ENCODE measurements at places on chromosomes 5 and 9.

DNA sequence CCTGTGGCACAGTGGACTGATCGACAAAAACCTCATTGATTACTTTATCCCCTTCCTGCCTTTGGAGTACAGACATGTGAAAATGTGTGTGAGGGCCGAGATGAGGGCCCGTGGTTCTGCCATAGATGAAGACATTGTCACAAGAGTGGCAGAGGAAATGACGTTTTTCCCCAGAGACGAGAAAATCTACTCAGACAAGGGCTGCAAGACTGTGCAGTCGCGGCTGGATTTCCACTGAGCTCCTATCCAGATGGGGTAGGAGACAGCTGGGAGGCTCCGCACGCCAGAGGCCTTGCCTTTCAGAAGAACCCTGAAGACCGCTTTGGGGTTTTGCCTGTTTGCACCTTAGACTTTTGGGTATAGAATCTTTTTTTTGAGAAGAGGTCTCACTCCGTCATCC is 6.4 kb downstream of the TOR1B start:
- DNase-seq: no peak

DNA sequence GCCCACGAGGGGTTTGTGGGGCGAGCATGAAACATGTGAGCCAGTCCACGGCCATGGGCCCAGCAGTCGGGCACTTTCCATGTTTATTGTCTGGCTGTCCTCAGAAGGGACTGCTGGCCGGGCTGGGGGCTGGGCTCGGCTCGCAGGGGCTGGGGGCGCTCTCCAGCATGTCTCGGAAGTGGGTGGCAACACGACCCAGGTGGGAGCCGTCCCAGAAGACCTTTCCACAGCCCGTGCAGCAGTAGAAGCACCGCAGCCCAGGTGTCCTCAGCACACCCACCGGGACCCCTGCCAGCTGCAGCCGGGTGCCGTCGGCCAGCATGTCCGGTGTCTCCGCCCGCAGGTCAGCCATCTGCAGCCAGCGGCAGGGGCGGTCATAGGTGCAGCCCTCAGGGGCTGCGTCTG is 4.8 kb upstream of the NRARP start:
- no peak for DNase-seq

DNA sequence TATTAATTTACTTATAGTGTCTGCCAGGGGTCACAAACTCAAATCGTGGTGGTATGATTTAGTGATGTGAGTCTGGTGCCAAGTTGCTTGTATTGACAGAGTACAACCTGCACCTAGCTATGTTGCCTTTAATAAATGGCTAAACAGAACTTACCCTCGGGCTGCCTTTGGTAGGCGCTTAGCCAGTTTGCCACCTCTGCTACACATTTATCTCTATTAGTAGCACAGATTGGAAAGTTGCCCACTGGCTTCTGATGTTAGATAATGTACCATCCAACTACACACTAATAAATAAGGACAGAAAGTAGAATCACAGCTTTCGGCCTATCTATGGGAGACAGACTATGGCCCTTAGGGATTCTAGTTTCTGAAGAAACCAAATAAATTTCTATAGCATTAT is 368.4 kb downstream of the MAN2A1 start:
- DNase-seq: no peak

DNA sequence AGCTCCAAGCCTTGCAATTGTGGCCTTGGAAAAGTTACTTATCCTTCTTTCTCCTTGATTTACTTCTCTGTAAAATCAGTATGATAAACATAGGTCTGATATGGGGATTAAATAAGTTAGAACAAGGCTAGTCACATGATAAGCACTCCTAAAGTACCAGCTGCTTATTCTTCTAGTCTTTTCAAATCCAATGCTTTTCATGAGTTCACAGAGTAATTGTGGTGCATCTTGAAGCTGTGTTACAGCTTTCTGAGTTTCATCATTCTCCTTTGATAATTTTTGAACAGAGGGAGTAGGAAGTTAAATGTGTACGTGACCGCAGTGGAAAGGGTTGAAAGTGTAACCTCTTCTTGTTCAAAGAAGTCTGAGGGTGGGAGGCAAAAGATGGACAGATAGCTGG is 38.8 kb upstream of the CCDC112 start:
- no peak for DNase-seq

GRCh38 chr9:22682961-22683699 is 236.5 kb downstream of the DMRTA1 start:
- DNase-seq: no peak

DNA sequence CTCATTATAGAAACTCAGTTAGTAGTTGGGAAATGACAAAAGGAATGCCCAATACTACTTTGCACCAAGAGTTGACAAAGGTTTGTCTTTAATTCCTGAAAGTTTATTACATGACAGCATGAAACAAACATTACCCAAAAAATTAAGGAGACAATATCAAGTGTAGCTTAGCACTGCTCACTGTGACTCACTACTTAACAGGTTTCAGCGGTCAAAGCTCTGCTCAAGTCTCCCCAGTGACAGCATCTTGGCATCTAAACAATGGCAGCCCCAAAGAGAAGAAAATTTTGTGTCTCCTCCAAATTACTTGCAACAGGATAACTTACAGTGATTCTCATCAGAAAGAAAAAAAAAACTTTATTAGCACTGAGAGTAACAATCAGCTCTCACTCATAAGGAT is 1030.2 kb downstream of the EFNA5 start:
- DNase-seq: no peak

- no peak for DNase-seq
These were observed 34.8 kb downstream of the TMEM252 start for GRCh38 chr9:68505681-68506409.

GRCh38 chr9:1532171-1532570 is 482.0 kb downstream of the DMRT2 start:
- no peak for DNase-seq

GRCh38 chr5:141343242-141343952 is at the start of gene PCDHGA3:
TSS of gene PCDHGA3 (plus strand) at chr5:141343829. CDS start at chr5:141344034, 205 bp downstream.
- DNase-seq: no peak

DNA sequence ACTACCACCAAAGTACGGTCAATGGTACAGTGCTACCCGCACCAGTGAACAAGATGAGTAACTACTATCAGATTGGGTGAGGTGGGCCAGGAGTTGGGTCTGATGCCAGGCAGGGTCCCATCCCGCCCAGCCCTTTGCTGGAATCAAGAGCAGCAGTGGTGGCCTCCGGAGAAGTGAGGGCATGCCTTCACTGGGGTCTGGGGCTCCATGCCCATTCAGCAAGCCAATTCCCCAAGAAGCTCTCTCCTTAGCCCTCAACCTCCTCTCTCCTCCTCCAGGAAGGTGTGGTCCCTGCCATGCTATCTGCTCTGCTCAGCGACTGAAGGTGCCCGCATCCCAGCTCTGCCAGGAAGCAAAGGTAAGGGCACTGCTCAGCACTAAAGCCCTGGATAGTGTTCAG is 62.7 kb upstream of the CPLX2 start:
- DNase-seq: no peak

DNA sequence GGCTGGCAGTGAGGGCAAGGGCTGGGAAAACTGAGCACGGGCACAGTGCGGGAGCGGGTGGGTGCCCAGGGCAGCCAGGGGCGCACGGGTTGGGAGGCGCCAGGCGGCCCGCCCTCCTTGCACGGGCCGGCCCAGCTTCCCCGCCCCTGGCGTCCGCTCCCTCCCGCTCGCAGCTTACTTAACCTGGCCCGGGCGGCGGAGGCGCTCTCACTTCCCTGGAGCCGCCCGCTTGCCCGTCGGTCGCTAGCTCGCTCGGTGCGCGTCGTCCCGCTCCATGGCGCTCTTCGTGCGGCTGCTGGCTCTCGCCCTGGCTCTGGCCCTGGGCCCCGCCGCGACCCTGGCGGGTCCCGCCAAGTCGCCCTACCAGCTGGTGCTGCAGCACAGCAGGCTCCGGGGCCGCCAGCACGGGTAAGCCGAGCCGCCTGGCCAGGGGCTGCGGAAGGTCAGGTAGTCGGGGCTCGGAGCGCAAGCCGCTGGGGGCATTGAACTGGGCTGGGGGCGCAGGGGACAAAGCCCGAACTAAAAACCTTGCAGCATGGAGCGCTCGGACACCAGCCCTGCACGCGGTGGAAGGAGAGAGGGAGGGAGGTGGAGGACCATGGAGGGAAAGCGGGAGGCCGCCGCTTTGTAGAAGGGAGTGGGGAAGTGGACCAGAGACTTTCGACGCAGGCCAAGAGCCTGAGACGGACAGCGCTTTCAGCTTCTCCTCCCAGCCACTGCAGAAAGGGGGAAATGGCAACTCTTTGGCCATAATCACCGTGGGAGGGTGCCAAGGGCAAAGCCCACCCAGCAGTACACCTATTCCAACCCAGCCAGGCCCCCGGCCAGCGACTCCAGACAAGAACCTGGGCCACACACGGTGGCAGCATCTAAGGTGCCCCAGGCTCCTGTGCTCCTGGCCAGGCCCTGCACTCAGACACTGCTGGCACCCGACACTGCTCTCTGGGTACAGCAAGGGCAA is at the start of gene TGFBI:
TGFBI (plus strand) TSS at position 207 of the 961 bp plus-strand sequence; CDS start at position 275, 68 bp downstream.
- DNase-seq: no peak

DNA sequence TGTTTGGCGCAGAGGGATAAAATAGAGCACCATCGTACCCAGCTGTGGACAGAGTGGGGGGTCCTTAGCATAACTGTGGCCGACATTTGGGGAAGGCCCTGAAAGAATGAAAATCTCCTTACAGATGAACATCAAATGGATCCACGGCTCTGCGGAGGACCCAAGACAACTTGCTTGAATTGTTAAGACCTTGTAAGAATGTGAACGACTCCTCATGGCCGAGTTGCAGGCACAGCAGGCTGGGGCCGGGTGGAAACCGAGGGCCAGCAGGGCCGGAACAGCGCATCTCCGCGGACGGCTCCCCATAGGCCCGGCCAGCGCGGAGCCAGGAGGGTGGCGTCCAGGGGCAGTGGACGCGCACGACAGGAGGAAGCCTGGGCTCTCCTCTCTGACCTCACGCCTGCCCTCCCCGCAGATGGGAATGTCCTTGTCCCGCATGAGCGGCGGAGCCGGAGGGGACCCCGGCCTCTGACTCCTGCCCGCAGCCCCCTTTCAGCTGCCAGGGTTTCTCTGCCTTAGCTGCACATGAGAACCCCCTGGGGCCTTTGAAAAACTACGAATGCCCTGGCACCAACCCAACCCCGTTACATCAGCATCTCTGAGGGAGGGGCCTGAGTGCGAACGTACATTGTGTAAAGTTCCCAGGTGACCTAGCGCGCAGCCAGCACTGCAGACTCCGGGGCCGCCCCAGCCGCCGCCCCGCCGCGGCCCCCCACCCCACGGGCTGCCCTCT is 36.2 kb upstream of the PTCH1 start:
- no peak for DNase-seq

GRCh38 chr9:36551910-36552309 is 20.8 kb upstream of the MELK start:
- DNase-seq: no peak

DNA sequence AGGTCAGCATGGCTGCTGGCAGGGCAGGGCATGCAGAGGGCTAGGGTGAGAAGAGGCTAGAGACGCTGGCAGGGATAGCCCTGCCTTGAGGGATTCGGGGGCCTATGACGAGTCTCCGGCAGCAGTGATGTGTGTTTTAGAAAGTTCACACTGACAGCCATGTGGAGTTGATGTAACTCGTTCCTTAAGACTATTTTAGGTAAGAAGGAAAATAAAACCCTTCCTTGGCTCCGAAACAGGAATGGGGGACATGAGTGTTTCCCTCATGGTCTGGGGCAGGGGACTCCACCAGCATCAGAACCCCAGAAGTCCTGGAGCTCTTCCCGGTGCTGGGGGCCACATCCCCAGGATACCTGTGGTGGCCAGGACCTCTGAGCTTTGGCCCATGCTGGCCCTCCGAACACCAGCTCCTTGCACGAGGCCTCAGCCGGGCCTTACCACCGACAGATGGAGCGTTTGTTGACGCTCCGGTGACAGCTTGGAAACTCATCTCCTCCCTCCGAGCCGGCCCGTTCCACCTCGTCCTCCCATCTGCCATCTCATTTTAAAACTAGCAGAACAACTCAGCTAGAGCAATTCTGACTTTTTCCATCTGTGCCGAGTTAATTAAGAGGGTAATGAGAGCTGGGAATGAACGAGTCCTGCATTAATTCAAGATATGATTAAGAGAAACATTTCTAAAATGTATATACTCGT is 337.7 kb downstream of the CDK5RAP2 start:
- no peak for DNase-seq

- no peak for DNase-seq
These were observed 95.9 kb upstream of the GNAQ start for GRCh38 chr9:78127279-78128225.

- no peak for DNase-seq
These were observed 527.2 kb downstream of the NR2F1-AS1 start for GRCh38 chr5:93053825-93054224.

DNA sequence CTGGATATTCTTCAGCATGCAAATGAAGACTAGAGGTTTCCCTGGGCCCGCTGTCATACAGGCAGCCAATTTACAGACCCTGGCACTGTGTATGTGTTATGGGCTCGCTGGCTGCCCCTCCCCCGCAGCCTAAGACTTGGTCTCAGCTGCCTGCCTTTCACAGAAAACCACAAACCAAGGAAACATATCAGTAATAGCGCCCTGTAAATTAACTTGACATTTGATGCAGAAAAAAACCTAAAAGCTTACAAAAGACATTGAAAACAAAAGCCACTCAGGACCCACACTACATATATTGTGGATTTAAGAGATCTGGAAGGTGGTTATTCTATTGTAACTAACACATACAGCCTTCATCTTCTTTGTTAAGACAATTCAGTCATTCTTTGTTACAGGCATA is 287.0 kb upstream of the TMEM161B start:
- no peak for DNase-seq

- DNase-seq: no peak
These were observed 1.2 kb downstream of the FANCC start for GRCh38 chr9:95316274-95316673.

DNA sequence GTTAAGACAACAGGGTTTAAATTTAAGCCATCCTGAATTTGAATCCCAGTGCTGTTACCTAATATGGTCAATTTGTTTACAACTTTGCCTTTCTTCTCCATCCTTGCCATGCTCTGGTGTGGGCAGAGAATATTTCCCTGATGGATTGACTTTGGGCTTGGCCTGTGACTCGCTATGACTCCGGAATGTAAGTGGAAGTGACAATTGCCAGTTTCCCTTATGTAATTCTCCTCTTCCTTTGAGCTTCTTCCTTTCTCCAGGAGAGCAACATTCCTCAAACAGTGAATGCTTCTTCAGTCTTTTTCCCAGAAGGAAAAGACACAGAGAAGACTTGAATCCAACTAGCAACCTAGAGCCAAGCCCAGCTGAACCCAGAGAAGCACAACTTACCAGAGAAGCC is 159.1 kb downstream of the LURAP1L start:
- no peak for DNase-seq

- DNase-seq: no peak
These were observed 95.5 kb downstream of the GHR start for GRCh38 chr5:42518595-42519221.

- DNase-seq: no peak
These were observed 1041.1 kb upstream of the COX7C start for GRCh38 chr5:85576666-85577065.

DNA sequence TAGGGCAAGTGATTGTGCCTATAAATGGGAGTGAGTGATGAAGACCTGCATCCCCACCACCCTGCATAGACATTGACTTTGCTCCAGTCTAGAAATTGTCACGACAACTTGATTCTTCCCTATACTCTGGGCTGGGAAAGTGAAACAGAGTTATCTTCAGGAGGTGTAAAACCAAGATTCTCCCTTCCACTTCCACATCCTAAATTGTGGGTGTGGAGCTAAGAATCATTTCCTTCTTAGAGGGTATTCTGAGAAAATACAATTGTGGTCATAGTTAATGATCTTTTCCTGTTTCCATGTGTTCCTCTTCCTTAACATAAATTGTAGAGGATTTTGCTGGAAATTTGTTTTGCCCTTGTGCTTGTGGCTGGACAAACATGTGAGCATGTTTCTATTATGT is 96.8 kb upstream of the PJA2 start:
- DNase-seq: no peak

Measured in stimulated activated CD8-positive, alpha-beta memory T cell treated with anti-CD3 and anti-CD28 coated beads, Interleukin-7, amount 100 ng/mL, for 1 hour (primary cell).